ENCODE measurements at places on chromosomes 2 and 18.

DNA sequence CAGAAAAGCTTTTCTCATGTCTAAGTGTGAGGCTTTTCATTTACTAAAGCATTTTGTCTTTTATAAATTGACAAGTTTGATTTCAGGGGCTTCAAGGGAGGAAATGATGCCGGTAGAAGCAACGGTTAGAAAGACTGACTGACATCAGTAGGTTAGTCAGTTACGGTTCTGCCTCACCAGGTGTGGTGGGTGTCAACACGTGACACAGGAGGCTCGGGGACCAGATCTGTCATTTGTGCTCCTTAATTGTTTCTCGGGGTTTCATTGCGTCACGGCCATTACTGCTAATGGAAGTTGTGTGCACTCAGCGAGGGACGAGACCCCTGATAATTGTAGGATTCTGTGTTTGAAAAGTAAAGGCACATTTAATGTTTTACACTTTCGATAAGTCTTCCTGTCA lies 18.9 kb upstream of the PTPRM start:
- DNase-seq: no peak

GRCh38 chr18:73719611-73720010 lies 428.0 kb downstream of the FBXO15 start:
- DNase-seq: no peak

DNA sequence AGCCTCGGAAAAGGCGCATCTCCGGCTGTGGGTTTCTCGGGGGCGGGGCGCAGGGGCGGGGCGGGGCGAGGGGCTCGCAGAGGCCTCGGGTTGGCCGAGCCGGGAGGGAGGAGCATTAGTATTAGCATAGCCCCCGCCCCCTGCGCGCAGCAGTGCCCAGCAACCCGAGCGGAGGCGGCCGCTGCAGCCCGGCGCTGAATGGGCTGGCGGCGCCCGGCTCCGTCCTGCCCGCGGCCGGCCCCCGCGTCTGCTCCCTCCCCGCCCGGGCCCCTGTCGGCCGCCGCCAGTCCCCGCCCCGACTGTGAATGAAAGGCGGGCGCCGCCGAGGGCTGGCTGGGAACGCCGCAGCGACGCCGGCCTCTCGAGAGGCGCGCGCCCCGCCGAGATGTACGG lies at the start of gene EFR3B:
Gene EFR3B, plus strand, starts transcription at position 149 of the 393 bp plus-strand sequence. Its CDS starts 237 bp downstream, at position 386.
- peak; percentile 98 for DNase-seq

DNA sequence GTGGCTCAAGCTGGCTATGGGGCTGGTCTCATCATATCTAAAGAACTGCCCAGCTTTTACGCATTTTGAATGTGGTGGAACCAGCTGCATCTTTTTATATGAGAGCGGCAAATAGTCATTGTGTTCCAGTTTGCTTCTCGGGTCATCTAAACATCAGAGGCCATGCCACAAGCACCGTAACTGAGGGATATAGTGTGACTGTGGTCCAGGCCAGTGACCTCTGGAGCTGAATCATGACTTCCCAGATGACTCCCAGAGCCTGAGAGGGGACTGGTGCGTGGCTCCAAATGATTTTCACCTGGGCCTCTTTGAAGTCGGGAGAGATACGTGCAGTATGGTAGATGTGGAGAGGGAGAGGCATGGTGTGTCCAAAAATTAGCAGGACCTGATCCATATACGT lies 271.0 kb downstream of the NEDD4L start:
- no peak for DNase-seq

DNA sequence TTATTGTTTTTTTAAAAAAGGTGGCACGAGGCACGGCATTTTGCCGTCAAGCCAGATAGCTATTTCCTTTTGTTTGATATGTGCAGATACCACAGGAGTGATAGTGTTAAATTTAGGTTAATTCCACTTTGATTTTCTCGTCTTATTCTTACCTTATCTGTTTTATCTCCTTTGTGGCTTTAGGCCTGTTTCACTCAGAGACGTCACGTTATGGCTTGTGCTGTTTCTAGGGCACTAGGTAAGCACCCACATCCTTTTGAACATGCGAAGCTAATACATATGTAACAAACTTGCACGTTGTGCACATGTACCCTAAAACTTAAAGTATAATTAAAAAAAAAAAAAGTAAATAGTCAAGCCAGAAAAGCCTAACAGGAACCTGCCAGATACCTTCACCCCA lies 57.8 kb downstream of the C18orf63 start:
- DNase-seq: no peak

- peak; percentile 33 for DNase-seq
Measured at GRCh38 chr2:226984750-226985582, 149.1 kb downstream of the RHBDD1 start.

DNA sequence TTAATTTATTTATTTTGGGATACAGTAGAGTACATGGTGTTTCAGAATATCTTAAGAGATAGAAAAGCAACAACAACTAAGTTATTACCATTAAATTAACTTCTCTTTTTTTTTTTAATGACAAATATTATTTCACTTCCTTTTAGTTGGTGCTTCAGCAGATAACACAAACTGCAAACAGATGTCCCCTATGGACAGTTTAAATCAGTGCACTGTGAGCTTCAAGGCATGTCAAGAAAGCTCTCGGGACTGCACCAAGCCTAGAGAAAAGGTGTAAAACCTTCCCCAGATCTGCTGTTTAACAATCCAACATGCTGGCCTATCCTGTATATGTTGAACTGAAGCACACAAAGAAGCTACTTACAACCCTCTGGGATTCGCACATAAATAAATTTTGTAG lies 122.7 kb downstream of the TCF4 start:
- no peak for DNase-seq

- DNase-seq: no peak
Measured at GRCh38 chr2:175432021-175432420, 250.5 kb upstream of the ATP5MC3 start.

DNA sequence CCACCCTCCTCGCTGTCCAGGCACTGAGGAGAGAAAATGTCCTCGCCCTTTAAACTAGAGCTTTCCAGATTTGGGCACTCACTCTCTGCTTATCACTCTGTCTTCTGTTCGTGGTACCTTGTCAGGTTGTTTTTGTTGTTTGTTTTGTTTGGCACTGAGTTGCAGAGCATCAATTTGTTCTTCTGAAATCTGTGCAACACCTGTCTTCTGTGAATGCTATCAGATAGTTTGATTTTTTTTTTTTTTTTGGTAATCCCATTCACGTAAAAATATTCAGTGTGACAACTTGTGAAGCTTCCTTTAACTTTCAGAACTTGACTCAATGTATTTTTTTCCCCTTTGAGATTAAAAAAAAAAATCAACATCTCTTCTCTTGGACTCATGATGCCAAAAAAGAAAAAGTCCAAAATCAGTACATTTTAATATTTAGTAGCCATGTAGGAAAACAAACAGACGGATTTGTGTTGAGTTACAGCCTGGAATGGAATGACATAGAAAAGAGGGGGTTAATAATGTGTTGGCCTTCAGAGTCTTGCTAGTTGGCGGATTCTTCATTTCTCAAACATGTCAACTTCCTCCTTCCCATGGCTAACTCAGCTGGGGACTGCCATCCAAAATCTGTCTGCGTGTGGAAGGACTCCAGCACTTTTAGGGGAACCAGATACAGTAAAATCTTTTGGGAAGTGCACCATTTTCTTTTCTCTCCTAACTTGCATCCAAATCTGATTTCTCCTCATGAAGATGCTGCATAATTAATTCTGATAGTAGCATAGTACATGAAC lies 1.6 kb downstream of the TMEM178A start:
- no peak for DNase-seq

All from iPS-NIHi11 (cell line).